ENCODE measurements at places on chromosomes 3 and 15. TPM values are rescaled to one million over a fixed set of nuclear protein-coding genes. Genes with fewer than 3 reads are reported as not detected.

DNA sequence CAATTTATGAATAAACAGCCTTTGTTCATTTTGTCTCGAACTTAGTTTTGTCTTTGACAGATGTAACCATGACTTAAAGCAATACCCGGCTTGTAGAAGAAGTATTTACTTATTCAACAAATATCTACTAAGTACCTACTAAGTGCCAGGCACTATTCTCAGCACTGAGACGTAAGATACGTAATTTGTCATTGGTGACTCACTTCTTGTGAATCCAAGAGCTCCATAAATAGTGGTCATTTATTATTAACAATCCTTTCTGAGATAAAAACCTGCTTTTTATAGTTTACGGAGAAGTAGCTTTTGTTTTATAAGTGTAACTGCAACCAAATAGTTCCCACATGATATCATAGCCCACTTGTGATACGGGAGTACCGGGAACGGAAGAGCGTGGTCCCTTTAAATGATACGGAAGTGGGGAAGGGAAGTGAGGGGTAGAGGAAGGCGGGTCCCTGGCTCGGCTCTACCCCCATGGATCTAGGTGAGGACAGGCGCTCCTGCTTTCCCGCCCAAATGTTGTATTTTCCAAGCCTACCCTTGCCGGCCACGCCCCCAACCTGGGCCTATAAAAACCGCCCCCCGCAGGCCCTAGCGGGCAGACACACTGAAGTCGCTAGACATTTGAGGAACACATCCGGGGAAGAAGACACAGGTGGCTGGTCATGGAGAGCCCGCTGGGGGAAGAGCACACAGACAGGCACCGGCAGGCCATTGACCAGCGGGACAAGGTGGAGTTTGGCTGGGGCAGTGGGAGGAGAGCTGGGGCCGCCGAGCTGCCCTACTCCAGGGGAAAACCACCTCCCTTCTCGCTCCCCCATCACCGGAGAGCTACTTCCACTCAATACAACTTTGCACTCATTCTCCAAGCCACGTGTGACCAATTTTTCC is at the start of gene SAMMSON:
Gene SAMMSON, plus strand, starts transcription at position 594 of the 888 bp plus-strand sequence.
- DNase-seq = peak; percentile 14

- no peak for DNase-seq
These were observed 7.3 kb downstream of the NGLY1 start for GRCh38 chr3:25775936-25776335.

DNA sequence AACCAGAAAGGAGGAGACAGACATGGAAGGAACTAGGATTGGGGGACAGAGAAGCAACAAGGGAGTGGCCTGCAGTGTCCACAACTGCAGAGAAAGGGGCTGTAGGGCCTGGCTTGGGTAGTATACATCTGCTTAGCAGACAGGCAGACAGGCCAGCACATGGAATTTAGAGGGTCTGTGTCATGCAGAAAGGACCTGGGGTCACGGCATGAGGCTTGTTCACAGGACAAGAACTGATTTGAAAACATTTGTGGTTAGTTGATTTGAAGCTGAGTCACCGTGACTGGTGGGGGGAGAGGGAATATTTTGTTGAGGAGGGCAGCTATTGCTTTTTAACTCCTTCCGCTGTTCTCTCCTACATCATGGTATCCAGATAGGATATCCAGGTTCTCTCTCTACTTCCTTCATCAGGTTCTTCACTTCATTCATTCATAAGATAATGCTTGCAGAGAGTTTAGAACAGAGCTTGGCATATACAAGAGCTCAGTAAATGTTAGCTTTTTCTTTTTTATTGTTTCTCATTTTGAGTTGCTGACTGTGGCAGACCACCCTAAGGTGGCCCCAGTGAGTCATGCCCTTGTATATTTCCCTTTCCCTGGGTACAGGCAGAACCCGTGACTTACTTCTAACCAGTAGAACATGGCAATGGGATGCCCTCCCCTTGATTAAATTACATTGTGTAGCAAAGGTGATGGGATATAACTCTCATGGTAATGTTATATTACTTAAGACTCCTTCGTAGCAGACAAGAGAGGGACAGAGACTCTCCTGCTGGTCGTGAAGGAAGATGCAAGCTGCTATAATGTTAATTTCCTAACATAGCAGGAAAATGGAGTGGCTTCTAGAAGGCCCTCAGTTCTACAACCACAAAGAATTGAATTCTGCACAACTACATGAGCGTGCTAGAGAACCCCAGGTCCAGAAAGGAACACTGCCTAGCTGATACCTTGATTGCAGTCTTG is 95.0 kb upstream of the NMNAT3 start:
- no peak for DNase-seq

GRCh38 chr15:40543082-40543481 is 21.8 kb downstream of the CCDC32 start:
- no peak for DNase-seq

GRCh38 chr3:65196663-65197062 is 508.9 kb upstream of the ADAMTS9 start:
- DNase-seq = no peak

GCNT3 gene
- polyA plus RNA-seq = 0.35 TPM
